Regular cardiac myocyte (primary cell): ENCODE measurements at places on chromosomes 1 and 21. TPM values are rescaled to one million over a fixed set of nuclear protein-coding genes. Genes with fewer than 3 reads are reported as not detected.

The AMY1C gene
- not detected in 2 replicates for total RNA-seq

The CDK18 gene
- total RNA-seq: 0.58 and 3.4 TPM in 2 replicates

The CD1E gene
- total RNA-seq: not detected in 2 replicates

The PROK1 gene
- not detected in 2 replicates for total RNA-seq

The CRNN gene
- total RNA-seq: not detected in 2 replicates

The RNU1-4 gene
- under 0.01 TPM in 2 replicates for total RNA-seq

The CCT3 gene
- total RNA-seq: 510 and 886 TPM in 2 replicates

The PADI1 gene
- total RNA-seq: under 0.01 and 0.28 TPM in 2 replicates

The OR10J1 gene
- total RNA-seq: not detected in 2 replicates

The TRIM45 gene
- 3.3 and 3.4 TPM in 2 replicates for total RNA-seq

The LCE1C gene
- not detected in 2 replicates for total RNA-seq
